ENCODE measurements at places on chromosomes 3 and 15. TPM values are rescaled to one million over a fixed set of nuclear protein-coding genes. Genes with fewer than 3 reads are reported as not detected.

The CNTN4 gene
- 96.0 TPM for total RNA-seq

The CHCHD6 gene
- 42.2 TPM for total RNA-seq

The TRH gene
- total RNA-seq, result 29.1 TPM

The PPP1R14D gene
- not detected for total RNA-seq

The BFSP2 gene
- total RNA-seq, result not detected

Measured in diencephalon (tissue), 1 donor.